Hair follicle dermal papilla cell (primary cell): ENCODE measurements at places on chromosomes 7 and 10. TPM values are rescaled to one million over a fixed set of nuclear protein-coding genes. Genes with fewer than 3 reads are reported as not detected.

IDI2 gene
- not detected in 2 replicates for total RNA-seq

GIMAP7 gene
- not detected in 2 replicates for total RNA-seq

ERVW-1 gene
- total RNA-seq: not detected in 2 replicates

SRGN gene
- total RNA-seq: 132 and 137 TPM in 2 replicates

TUBAL3 gene
- total RNA-seq: not detected in 2 replicates

ATXN7L1 gene
- 13.0 and 13.4 TPM in 2 replicates for total RNA-seq

C10orf105 gene
- total RNA-seq: 1.1 and 1.2 TPM in 2 replicates

ATP5F1C gene
- total RNA-seq: 145 and 172 TPM in 2 replicates
